Nephron progenitor cell (in vitro differentiated cells): ENCODE measurements at places on chromosomes 3 and 15.

GRCh38 chr15:82585072-82585471 lies 44.8 kb upstream of the RPS17 start:
- DNase-seq = no peak

GRCh38 chr3:121649645-121650044 lies 11.1 kb downstream of the HCLS1 start:
- no peak for DNase-seq

- DNase-seq = no peak
Measured at GRCh38 chr3:134685929-134686802, 35.3 kb upstream of the KY start.

GRCh38 chr3:70516076-70516475 lies 203.6 kb upstream of the MDFIC2 start:
- no peak for DNase-seq
